Kidney (tissue), 22 donors: ENCODE measurements at places on chromosomes 3 and 15. TPM values are rescaled to one million over a fixed set of nuclear protein-coding genes. Genes with fewer than 3 reads are reported as not detected.

GRCh38 chr3:169144731-169145130 is 518.8 kb downstream of the MECOM start:
- DNase-seq, result no peak

DNA sequence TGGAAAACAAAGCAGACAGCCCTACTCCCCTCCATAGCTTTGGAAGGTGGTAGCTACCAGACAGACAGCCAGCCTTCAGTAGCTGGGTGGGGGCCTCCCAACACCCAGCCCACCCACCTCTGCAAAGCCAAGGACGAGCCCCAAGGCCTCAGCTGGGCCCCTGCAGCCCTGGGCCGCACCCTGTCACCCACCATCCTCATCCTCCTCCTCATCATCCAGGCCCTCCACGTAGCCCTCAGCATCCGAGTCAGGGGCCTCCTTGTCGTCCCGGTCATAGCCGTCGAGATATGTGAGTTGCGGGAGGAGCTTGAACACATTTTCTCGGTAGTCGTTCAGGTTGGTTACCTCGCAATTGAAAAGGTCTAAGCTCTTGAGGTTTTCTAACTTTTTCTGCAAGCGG is 36.5 kb downstream of the ANP32A start:
- DNase-seq, result no peak

DNA sequence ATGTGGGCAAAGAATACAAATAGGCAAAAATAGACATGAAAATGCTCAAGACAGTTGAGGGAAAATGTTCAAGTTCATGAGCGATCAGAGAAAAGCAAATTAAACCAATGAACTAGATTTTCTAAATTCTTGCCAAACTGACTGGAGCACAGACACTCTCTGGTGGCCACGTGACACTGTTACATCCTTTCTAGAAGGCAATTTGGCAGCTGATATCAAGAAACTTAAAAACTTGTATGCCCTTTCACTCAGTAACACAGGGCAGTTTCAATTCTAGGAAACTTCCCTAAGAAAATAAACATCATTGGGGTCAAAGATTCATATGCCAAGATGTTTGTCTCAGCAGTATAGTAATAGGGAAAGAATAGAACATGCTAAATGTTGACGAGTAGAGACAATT is 52.2 kb downstream of the ABHD5 start:
- no peak for DNase-seq

- no peak for DNase-seq
These were observed 41.9 kb downstream of the USP13 start for GRCh38 chr3:179694731-179695130.

DNA sequence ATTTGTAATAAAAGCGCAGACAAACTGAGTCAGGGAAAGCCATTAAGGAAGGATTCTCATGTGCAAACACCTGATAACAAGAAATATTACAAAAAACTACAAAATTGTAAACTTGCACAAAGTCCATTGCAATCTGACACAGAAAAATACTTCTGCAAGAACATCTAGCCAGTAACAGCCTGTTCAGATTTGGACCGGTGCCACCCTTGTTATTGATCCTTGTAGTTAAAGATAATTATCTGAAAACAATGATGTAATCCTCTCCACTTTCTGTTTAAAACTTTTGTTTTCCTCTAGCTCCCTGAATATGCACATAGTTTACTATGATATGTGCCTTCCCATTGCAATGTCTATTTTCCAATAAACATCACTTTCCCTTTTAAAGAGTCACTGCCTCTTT is 1090.2 kb downstream of the PLOD2 start:
- DNase-seq, result no peak

Gene GOLGA8Q
- 1.6 TPM for total RNA-seq

DNA sequence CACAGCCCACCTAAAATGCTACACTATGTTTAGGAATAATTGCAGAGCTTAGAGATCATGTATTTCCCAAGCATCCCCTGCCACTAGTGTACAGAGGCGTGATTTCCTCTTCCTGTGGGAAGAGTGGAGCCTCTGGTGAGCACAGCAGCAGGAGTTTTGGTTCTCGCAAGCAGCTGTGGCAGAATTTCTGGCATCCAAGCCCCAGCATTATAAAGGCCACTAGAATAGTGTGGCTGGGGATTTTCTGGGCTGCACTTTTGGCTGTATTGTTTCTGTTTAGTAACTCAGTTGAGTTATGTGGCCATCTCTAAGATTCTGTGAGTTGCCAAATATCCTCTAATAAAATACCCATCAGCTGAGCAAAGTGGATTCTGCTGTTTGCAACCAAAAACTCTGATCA is 64.7 kb downstream of the GPR176 start:
- DNase-seq, result no peak

Gene SLC28A2
- total RNA-seq, result not detected

DNA sequence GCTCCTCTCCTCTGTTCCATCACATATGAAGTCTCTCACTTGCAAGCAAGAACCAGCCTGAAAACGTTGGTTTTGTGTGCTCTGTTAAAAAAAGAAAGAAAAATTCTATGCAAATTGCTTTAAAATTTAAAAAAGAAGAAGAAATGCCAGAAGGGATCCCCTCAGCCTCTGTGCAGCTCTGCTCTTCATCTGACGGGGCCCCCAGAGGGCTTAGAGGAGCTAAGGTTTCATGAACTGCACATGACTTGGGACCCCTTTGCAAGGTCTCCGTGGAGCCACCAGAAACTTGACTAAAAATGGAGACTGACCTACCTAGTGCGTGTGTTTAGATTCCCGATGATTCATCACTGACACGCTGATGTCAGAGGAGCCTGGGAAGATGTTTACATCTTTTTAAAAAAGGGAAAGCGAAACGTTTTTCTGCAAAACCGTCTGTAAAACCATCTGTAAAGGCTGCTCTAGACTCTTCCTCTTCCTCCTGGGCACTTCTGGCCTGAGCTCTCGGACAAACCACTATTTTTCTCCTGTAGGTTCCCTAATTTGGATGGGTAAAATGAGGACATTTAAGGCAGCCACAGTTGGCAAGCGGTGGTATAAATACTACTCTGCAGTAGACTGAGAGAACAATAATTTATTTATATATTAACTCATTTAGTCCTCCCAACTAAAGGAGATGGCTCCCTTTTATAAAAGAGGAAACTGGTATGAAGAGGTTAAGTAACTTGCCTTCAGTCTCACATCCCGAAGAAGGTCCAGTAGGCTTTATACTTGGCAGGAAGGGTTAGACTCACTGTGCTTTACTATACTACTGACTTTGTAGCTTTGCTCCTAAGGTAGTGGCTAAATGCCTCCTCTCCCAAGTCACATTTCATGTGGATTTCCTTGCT is 67.2 kb upstream of the POLG start:
- DNase-seq, result no peak

- no peak for DNase-seq
These were observed 211.7 kb upstream of the GADL1 start for GRCh38 chr3:31106204-31106603.

- DNase-seq, result no peak
These were observed 6.0 kb downstream of the DIPK2A start for GRCh38 chr3:143977341-143978262.

GRCh38 chr3:4981294-4981664 is 2.0 kb downstream of the BHLHE40 start:
- DNase-seq, result no peak

GRCh38 chr15:80945605-80946004 is 44.0 kb downstream of the MESD start:
- DNase-seq, result no peak

Gene REC114
- total RNA-seq, result not detected

DNA sequence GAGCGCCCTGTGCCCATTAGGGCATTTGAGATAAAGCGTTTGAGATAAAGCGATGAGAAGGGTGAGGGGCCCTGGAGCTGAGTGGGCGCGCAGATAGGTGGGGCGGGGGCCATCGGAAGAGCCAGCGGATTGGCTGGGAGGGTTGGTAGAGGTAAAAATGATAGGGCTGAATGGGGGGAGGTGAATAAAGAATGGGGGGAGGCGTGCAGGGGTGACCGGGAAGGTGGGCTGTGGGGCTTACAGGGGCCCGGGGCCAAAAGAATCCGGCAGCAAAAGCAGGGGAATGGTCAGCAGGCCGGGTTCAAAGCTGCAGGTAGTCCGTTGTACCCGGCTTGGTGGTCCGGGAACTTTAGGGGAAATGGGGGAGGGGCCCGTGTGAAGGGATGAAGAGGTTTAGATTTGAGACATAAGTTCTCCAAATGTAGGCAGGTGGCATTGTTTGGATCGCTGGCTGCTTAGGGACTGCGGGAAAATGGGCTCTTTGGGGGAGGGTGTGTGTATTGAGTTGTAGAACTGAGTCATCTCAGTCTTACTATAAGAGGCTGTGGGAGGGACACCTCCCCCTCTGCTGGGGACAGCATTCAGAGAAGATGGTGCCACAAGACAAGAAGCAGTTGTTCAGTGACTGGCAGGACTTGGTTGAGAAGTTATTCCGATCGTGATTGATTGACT is 610 bp downstream of the ARID3B start:
- DNase-seq, result peak; percentile 75

DNA sequence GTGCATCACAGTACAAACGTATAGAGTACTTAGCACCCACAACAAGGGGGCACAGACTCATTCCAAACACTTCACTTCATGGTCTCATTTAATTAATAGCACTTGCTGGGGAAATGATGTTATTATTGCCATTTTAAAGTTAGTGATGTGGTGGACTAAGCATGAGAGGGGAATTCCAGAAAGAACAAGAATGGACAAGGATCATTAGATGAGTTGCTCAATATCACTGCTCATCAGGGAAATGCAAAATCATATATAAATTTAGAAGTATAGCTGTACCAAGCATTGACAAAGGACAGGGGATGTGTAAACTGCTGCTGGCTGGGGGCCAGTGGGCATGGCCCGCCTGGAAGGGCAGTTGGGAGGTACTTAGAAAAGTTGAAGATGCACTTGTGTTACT is 14.6 kb downstream of the PRR20G start:
- no peak for DNase-seq
